ENCODE measurements at places on chromosomes 7 and 10. TPM values are rescaled to one million over a fixed set of nuclear protein-coding genes. Genes with fewer than 3 reads are reported as not detected.

DNA sequence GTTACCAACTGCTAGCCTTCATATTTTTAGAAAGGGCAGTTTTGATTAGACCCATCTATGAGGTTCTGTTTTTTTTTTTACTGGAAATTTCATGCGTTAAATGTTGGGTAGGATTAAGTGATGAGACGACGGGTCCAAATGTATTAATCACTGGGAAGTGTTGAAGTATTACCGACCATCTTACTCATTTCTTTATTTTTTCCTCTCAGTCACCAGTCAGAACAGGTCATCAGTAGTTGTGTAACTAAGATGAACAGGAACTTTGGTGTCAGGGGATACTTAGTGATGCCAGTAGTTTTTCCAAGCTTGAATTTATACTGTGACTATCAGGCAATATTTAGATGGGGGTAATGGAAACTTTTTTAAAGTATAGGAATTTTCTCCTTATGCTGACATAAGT, 14.2 kb downstream of the TFAM start:
- peaks cover 28% of the 10 kb centered on the region for H3K36me3 ChIP-seq
- no peak overlapping the region for H3K27ac ChIP-seq

GRCh38 chr10:91771907-91772306, 26.3 kb upstream of the TNKS2 start:
- no peak for DNase-seq
- H3K4me3 ChIP-seq: no peak overlapping the region
- no peaks in the 10 kb centered on the region for H3K4me1 ChIP-seq
- no peak overlapping the region for H3K27ac ChIP-seq

- no peaks in the 10 kb centered on the region for H3K36me3 ChIP-seq
- H3K4me1 ChIP-seq: no peaks in the 10 kb centered on the region
- DNase-seq: no peak
- no peak overlapping the region for H3K4me3 ChIP-seq
- no peaks in the 10 kb centered on the region for H3K27me3 ChIP-seq
- no peak overlapping the region for H3K27ac ChIP-seq
Observed at GRCh38 chr7:105408791-105409410, 20.2 kb upstream of the SRPK2 start.

DNA sequence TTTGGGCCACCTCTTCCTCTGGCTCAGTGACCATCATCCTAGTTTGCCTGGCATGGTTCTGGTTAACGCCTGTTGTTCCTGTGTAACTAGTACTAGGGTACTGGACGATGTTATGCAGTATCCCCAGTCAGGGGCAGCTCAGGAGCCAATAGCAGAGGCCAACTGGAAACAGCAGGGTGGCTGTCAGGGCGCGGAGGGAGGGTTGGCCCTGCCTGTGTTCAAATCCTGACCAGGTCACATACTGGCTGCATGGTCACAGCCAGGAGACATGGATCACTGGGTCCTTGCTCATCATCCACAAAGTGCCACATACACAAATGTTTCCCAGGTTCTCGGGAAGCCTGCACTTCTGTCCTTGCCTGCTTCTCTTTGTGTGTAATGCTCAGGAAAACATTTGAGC, 12.3 kb upstream of the RBP3 start:
- H3K4me3 ChIP-seq: no peak overlapping the region
- H3K27ac ChIP-seq: no peak overlapping the region
- H3K4me1 ChIP-seq: no peaks in the 10 kb centered on the region
- no peaks in the 10 kb centered on the region for H3K36me3 ChIP-seq

DNA sequence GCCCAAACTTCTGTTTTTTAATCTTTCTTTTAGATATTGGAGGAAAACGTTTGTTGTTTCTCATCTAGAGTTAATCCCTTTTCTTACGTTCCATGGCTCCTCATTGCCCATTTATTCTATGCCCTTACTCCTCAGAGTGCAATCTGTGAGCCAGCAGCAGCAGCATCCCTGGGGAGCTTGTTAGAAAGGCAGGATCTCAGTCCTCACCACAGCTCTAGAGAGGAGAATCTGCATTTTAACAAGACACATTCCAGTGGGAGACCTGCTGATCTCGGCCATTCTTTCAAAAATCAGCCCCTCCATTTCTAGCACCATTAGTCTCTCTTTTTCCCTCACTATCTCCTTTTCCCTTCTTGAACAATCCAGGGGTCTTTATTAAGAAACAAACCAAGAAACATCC, 84.4 kb upstream of the NOBOX start:
- DNase-seq: no peak
- no peaks in the 10 kb centered on the region for H3K27me3 ChIP-seq
- no peaks in the 10 kb centered on the region for H3K36me3 ChIP-seq
- no peak overlapping the region for H3K27ac ChIP-seq

DNA sequence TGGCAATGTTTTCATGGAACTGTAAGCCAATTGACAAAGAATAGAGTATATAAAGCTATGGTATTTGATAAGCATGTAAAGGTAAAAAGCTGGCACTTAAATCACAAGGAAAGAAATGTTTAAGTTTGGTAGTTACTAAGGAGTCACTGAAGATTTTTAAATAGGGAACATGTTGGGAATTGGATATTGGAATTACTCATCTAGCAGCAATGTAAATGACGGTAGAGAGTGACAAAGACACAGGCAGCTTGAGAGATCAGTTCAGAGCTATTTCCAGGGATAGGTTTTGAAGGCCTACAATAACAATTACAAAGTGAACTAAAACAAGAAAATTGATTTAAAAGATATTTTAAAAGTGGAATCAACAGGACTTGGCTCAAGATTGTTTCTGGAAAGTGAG, 36.8 kb downstream of the SP8 start:
- H3K36me3 ChIP-seq: no peaks in the 10 kb centered on the region
- no peak for DNase-seq
- no peaks in the 10 kb centered on the region for H3K27me3 ChIP-seq
- H3K27ac ChIP-seq: no peak overlapping the region
- no peak overlapping the region for H3K4me3 ChIP-seq
- no peaks in the 10 kb centered on the region for H3K4me1 ChIP-seq

GRCh38 chr10:101859530-101859929, 15.9 kb upstream of the KCNIP2 start:
- H3K4me3 ChIP-seq: no peak overlapping the region
- peaks cover 27% of the 10 kb centered on the region for H3K4me1 ChIP-seq
- no peaks in the 10 kb centered on the region for H3K36me3 ChIP-seq
- DNase-seq: no peak

GRCh38 chr7:114818501-114818900, 103.4 kb upstream of the MDFIC start:
- H3K4me3 ChIP-seq: no peak overlapping the region
- no peak overlapping the region for H3K27ac ChIP-seq
- H3K27me3 ChIP-seq: no peaks in the 10 kb centered on the region
- no peaks in the 10 kb centered on the region for H3K36me3 ChIP-seq
- peak; percentile 61 for DNase-seq

DNA sequence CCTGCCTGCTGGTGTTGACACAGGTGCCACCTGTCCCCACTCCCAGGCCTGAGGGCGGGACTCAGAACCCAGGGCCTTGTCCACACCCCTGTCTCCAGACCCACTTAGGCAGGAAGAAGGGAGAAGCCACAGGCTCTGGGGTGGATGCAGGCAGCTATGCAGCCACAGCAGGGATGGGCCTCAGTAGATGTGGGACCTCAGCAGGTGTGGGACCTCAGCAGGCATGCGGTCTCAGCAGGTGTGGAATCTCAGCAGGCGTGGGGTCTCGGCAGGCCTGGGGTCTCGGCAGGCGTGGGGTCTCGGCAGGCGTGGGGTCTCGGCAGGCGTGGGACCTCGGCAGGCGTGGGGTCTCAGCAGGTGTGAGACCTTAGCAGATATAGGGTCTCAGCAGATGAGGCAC, 118.0 kb upstream of the PITRM1 start:
- no peak overlapping the region for H3K27ac ChIP-seq
- no peaks in the 10 kb centered on the region for H3K27me3 ChIP-seq

- peaks cover 48% of the 10 kb centered on the region for H3K4me1 ChIP-seq
- H3K27me3 ChIP-seq: no peaks in the 10 kb centered on the region
- no peaks in the 10 kb centered on the region for H3K36me3 ChIP-seq
- no peak for DNase-seq
Observed at GRCh38 chr7:1843271-1843861, 173.3 kb downstream of the ELFN1 start.

GRCh38 chr10:124995605-124996004, 53.7 kb downstream of the ZRANB1 start:
- H3K27me3 ChIP-seq: no peaks in the 10 kb centered on the region
- no peak overlapping the region for H3K4me3 ChIP-seq
- H3K36me3 ChIP-seq: peaks cover 48% of the 10 kb centered on the region
- no peaks in the 10 kb centered on the region for H3K4me1 ChIP-seq
- no peak for DNase-seq

DNA sequence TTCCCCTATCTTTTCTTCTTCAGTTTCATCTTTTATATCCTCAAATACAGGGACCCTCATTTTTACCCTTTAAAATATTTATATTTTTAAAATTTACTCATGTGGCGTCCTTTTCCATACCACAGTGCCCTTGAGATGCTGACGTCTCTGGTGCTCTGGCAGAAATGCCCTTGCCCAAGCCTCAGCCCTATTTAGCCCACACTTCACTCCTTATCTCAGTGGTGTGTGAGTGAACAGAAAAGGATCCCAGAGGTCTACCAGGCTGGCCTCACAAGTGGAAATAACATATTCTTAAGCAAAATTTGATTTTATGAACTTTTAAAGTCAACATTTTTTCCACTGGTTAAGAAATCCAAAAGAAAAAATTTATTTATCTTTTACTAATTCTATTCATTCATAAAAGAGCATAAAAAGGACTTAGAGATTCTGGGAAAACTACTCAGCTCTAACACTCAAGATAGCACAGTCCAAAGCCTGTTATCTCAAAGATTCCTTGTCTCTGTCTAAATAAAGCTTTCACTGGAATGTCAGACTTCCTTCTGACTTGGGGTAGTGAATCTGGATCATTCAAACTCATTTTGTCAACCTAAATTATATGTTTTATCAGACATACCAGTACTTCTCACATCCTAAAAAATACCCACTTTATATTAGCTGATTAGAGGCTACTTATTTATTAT, at the start of gene NEBL:
Gene NEBL, minus strand, starts transcription at position 166 of the 680 bp plus-strand sequence. Its CDS starts 106 bp downstream, at position 60.
- H3K27me3 ChIP-seq: no peaks in the 10 kb centered on the region
- peaks cover 2% of the 10 kb centered on the region for H3K36me3 ChIP-seq
- H3K27ac ChIP-seq: peak within 1 kb of the TSS; percentile 98
- H3K4me3 ChIP-seq: peak within 1 kb of the TSS; percentile 93
- peaks cover 45% of the 10 kb centered on the region for H3K4me1 ChIP-seq

- no peak overlapping the region for H3K27ac ChIP-seq
- no peak overlapping the region for H3K4me3 ChIP-seq
- DNase-seq: no peak
- no peaks in the 10 kb centered on the region for H3K36me3 ChIP-seq
- peaks cover 100% of the 10 kb centered on the region for H3K27me3 ChIP-seq
Observed at GRCh38 chr7:27167916-27168264, 2.6 kb upstream of the HOXA9 start.

DNA sequence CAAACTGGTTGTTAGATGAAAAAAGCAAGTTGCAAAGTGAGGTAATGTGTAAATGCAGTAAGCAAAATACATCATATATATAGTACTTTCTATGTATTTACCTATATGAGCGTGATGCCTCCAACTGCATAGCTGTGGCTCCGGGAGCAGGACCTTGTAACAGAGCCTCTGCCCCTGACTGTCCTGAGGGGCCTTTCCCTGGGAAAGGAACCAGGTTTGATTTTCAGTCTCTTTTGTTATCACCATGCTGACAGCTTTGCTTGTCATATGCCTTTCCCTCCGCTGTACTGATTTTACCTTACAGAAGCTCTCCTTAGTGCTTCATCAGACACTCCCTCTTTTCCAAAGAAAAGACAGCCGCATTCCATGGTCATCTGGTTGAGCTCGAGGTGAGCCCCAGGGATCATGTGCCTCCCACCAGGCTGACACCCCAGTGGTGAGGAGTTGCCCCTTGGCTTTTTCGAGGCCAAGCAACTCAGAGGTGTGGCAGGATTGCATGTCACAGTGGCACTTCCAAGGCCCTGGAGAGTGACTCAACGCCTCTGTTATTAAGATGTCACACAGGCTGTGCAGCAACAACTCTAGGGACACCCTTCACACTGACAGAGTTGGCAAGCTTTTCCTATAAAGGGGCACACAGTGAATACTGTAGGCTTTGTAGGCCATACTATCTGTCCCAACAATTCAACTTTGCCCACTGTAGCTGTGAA, 78.9 kb downstream of the ALOX5 start:
- peaks cover 12% of the 10 kb centered on the region for H3K4me1 ChIP-seq
- no peaks in the 10 kb centered on the region for H3K36me3 ChIP-seq
- no peaks in the 10 kb centered on the region for H3K27me3 ChIP-seq
- DNase-seq: no peak
- no peak overlapping the region for H3K4me3 ChIP-seq
- H3K27ac ChIP-seq: peak overlapping the region; percentile 25

DNA sequence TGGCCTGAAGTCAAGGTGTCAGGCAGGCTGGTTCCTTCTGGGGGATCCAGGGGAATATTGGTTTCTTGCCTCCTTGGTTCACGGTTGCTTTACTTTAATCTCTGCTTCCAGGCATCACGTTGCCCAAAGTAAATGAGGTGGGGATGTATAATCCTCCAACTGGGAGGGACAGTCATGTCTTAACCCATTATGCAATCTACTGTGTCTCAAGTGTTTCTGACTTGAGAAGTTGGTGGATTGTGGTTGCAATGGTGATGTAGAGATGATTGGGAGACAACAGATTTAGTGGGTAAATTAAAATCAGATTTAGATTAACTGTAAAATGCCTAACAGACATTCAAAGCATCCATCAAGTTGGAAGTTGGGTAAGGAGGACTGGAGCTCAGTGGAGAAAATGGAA, 32.7 kb downstream of the TBXAS1 start:
- H3K27me3 ChIP-seq: no peaks in the 10 kb centered on the region
- no peaks in the 10 kb centered on the region for H3K4me1 ChIP-seq
- no peaks in the 10 kb centered on the region for H3K36me3 ChIP-seq
- no peak for DNase-seq

- H3K36me3 ChIP-seq: no peaks in the 10 kb centered on the region
- no peak overlapping the region for H3K27ac ChIP-seq
- no peaks in the 10 kb centered on the region for H3K4me1 ChIP-seq
- no peaks in the 10 kb centered on the region for H3K27me3 ChIP-seq
- H3K4me3 ChIP-seq: no peak overlapping the region
Observed at GRCh38 chr7:46651561-46652088, 730.6 kb upstream of the IGFBP3 start.

- H3K27ac ChIP-seq: no peak overlapping the region
- H3K4me3 ChIP-seq: no peak overlapping the region
- H3K27me3 ChIP-seq: no peaks in the 10 kb centered on the region
- no peaks in the 10 kb centered on the region for H3K36me3 ChIP-seq
- no peak for DNase-seq
Observed at GRCh38 chr7:2908103-2908683, 64.1 kb upstream of the GNA12 start.

GRCh38 chr10:59460601-59461000, 98.3 kb upstream of the FAM13C start:
- H3K4me3 ChIP-seq: no peak overlapping the region
- DNase-seq: no peak
- no peaks in the 10 kb centered on the region for H3K4me1 ChIP-seq
- no peaks in the 10 kb centered on the region for H3K27me3 ChIP-seq

The IRF5 gene
- not detected for total RNA-seq

The NKX2-3 gene
- total RNA-seq: not detected

The ABCB1 gene
- not detected for total RNA-seq

The IGF2BP3 gene
- total RNA-seq: 44.9 TPM

The SIRT1 gene
- 17.4 TPM for total RNA-seq

The CPN1 gene
- total RNA-seq: not detected

The HKDC1 gene
- not detected for total RNA-seq

Measured in cardiac muscle cell (in vitro differentiated cells and primary cell).